Daoy (cell line): ENCODE measurements at places on chromosomes 4 and X. TPM values are rescaled to one million over a fixed set of nuclear protein-coding genes. Genes with fewer than 3 reads are reported as not detected.

GRCh38 chr4:173940146-173940545 lies 343.3 kb downstream of the FBXO8 start:
- DNase-seq = no peak

- DNase-seq = no peak
Observed at GRCh38 chr4:17283251-17283650, 228.6 kb downstream of the QDPR start.

DNA sequence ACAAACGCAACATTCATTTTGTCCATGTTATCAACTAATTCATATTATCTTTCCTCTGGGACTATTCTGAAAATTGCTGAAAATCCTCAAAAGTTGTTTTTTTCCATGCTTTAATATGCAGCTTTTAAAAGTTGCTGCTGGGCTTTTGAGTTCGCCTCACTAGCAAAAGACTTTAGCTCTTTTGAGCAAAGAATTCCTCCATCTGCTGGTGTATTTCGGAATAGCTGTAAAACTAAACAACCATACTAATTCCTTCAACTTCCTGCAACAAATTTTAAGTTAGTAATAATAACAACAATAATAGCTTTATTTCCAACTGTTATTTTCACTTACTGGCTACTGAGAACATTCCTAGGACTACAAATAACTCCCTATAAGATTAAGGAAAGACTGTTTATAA lies 124.5 kb upstream of the PLAC1 start:
- no peak for DNase-seq

FGB gene
- not detected in 2 replicates for total RNA-seq

DNA sequence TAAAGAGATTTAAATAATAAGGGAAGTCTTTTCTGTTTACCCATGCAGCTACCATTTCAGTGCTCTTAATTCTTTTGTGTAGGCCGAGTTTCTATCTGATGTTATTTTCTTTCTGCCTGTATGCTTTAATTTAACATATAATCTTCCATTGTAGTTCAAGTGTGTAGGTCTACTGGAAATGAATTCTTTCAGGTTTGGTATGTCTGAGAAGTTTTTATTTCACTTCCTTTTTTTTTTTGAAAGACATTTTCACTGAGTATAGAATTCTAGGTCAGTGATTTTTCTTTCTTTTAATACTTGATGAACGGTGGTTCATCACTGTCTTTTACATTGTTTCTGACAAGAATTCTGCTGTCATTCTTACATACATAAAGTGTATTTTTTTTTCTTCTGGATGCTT lies 42.1 kb downstream of the VAMP7 start:
- no peak for DNase-seq

- no peak for DNase-seq
Observed at GRCh38 chr4:51830156-51830720, 12.7 kb upstream of the DCUN1D4 start.

GRCh38 chr4:101348995-101349800 lies 1.9 kb upstream of the PPP3CA start:
- no peak for DNase-seq

- DNase-seq = no peak
Observed at GRCh38 chr4:7999279-7999678, 59.6 kb upstream of the AFAP1 start.

- no peak for DNase-seq
Observed at GRCh38 chrX:57380026-57380796, 93.7 kb downstream of the FAAH2 start.

- DNase-seq = no peak
Observed at GRCh38 chrX:39475372-39475771, 622.4 kb downstream of the BCOR start.

DNA sequence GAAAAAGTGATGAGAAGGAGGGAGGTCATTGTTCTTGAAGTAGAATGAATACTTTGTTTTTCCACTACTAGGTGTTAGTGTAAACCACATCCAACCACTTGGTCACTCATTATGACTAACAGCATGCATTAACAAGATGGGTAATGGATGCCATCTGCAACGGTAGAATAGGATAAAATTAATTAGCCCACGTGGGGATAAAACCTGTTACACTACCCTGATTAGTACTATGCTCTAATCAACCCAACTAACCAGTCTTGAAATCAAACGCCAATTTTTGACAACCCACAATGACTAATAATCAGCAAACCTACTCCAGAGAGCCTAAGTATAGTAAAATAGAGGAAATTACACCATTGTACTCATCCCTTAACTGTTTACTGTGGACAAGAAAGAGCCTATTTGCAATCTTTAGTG lies 93.4 kb upstream of the MCF2 start:
- DNase-seq = no peak
